ENCODE measurements at places on chromosomes 6 and 20.

GRCh38 chr20:14838663-14839628 is 501.5 kb upstream of the FLRT3 start:
- DNase-seq: peak; percentile 79

DNA sequence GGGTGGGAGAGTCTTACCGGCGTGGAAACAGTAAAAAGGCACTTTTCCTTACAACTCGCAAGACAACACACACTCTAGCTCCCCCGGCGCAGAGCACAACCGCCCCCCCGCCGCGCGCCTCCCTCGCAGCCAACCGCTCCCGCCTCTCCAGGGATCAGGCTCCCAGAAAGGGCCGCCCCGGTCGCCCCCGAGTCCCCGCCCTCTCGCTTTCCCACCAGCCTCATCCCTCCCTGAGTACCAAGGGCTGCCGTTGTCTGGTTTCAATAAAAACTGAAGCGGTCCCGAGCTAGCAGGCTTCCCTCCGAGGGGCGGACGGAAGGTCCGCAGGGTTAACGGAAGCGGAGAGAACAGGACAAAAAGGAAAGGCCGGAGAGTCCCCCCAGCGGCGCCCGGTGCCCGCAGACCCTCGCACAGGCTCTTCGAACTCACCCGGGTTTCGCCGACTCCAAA is 804 bp downstream of the ELOVL5 start:
- DNase-seq: peak; percentile 63

DNA sequence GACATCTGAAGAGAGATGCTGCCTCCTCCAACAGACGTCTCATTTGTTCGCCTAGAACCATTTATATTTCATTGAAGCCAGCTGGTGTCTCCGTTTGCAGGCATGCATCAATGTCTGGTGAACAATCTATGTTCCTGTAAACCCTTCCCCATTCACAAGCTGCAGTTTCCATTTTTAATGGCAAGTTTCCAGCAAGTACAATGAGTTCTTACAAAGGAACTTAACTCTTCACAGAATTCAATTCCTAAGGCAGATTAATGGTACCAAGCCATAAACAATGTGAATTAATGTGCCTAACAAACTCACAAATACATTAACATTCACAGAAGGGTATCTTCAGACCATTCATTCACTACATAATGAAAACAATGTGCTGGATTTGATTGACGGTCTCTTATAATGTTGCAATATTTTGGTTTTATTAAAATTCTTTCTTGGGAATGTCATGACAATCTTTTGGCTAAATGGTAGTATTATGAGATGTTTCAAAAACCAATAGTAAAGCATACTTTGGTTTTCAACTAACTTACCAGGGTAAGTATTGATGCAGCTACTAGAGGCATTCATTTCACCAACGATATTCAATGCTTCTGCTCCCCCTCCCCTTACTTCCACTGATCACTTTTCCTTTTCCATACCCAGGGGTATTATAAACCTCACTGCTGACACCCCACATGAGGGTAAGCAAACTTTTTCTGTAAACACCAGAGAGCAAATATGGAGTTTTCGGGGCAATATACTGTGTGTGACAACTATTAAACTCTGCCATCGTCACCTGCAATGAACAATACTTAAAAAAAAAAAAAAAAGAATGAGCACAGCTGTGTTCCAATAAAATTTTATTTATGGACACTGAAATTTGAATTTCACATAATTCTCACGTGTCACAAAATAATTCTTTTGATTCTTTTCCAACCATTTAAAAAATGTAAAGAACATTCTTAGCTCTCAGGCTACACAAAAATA is 4.2 kb downstream of the AKIRIN2 start:
- DNase-seq: peak; percentile 69

DNA sequence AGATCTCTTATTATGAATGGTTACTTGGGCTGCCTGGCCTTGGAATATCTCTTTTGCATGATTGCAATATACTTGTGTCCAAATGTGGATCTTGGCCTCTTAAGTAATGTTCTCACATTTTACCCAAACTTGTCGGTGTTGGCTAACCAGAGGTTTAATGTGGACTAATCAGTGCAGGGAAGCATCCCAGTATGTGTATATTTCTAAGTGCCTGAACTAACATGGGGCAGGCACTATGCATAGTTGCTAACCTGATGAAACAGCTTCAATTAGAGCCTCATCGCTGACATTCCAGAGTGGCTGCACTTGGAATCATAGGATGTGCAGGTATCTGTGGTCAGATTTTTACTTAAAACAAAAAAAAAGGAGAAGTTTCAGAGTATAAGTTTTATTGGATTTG is 160.0 kb downstream of the PDE7B start:
- DNase-seq: no peak

- DNase-seq: peak; percentile 60
Observed at GRCh38 chr6:137427656-137428290, 66.4 kb downstream of the OLIG3 start.

DNA sequence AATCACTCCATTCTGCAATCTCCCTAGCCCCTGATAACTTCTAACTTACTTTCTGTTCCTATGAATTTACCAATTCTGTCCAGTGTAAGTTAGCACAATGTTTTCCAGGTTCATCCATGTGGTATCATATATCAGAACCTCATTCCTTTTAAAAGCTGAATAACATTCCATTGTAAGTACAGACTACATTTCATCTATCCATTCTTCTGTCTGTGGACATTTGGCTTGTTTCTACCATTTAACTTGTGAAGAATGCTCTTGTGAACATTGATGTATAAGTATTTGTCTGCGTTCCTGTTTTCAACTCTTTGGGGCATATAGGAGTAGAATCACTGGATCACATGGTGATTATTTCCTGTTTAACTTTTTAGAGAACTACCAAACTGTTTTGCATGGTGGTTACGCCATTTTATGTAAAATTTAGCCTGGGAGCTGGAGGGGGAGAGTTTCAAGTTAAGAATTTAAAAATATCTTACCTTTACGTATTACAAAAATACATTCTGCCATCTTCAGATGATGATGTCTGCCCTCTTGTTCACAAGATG is 156.5 kb downstream of the BTBD3 start:
- no peak for DNase-seq

GRCh38 chr6:111943726-111944125 is 70.5 kb upstream of the FYN start:
- DNase-seq: no peak

DNA sequence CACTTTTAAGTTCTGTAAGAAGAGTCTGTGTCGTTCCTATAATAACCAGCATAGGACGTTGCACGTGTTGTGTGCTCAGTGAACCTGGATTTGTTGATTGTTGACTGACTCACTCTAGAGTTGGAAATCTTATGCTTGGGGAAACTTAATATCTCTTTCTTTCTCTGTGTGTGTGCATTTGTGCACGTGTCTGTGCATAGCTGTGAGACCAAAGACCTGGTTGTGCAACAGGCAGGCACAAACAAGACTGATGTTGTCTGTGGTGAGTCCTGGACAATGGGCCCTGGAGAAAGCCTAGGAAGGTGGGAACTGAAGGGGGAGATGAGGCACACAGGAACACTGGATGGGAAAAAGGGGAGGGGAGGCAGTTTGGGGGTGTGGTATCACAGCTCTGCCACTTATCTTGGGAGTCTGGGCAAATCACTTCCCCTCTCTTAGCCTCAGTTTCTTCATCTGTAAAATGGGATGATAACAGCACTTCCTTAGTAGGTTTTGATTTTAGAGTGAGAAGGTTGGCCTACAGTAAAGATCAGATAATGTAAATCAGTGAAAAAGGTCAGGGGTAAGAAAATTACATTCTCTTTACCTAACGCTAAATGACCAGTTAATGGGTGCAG is 8.4 kb downstream of the CD40 start:
- no peak for DNase-seq

- no peak for DNase-seq
Observed at GRCh38 chr6:31094389-31094881, 17.9 kb downstream of the C6orf15 start.

DNA sequence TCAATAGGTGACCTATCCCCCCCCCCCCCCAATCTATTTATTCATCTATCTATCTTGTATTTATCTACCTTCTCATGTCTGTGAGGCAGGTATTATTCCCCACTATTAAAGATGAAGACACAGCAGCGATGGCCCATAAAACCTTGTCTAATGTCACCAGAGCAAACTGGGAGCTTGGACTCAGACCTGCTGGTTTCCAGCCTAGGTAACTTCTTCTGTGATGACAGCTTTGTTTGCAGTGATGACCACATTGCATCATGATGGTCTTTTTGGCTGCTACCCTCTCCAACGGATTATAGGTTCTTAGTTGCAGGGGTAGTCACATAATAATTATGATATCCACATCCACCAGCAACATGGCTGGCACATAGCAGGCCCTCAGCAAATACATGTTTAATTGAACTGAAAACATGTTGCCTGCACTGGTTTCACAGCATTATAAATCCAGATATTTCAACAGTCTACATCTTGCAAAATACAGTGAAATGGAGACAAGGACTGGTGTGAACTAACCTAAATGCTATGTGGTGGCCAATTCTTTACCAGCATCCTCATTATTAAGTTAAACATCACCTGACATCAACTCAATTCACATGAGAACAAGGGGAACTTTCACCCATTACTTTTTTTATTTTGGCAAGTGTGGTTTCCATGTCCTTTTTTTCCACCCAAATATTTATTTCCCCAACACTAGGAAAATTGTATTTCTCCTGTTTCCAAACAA is 712.5 kb upstream of the NRSN1 start:
- no peak for DNase-seq

Measured in NCI-H2171 treated with DMSO at 0.1 percent for 48 hours (cell line).